ENCODE measurements at places on chromosomes 6 and 20.

DNA sequence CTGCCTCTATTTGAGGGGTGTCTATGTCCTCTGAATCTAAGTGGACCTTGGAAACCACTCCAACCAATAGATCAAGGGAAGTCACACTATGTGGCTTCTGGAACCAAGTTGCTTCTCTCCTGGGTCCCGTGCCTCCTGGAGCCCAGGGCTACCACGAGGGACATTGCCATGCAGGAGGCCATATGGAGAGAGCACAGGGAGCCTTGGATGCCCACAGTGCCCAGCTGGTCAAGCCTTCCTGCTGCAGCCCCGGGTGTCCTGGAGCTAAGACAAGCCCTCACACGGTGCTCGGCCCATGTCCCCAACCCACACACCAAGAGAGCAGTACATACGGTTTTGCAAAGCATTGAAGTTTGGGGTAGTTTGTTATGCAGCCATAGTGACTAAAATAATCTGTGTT is 231.6 kb downstream of the SYNDIG1 start:
- DNase-seq = no peak

DNA sequence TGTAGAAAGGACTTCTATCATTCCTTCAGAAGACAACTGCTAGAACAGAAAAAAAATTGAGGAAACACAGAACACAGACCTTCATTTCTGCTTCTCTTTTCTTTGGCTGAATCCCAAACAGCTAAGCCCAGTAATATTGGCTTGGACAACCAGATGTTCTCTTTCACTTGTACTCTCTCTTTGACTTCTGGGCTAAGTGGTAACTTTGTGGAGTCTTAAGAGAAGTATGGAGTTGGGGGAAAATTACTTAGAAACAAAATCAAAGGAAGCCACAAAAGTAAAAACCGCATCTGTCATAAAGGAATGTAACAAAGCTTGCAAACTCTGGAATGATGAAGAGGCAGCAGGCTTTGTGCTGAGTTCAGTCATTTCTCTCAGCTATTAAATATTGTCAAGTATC is 587.5 kb downstream of the CBLN4 start:
- no peak for DNase-seq

GRCh38 chr20:8073024-8073832 is 53.7 kb upstream of the TMX4 start:
- no peak for DNase-seq

- DNase-seq = no peak
These were observed 36.5 kb downstream of the CDH26 start for GRCh38 chr20:59994697-59995122.

DNA sequence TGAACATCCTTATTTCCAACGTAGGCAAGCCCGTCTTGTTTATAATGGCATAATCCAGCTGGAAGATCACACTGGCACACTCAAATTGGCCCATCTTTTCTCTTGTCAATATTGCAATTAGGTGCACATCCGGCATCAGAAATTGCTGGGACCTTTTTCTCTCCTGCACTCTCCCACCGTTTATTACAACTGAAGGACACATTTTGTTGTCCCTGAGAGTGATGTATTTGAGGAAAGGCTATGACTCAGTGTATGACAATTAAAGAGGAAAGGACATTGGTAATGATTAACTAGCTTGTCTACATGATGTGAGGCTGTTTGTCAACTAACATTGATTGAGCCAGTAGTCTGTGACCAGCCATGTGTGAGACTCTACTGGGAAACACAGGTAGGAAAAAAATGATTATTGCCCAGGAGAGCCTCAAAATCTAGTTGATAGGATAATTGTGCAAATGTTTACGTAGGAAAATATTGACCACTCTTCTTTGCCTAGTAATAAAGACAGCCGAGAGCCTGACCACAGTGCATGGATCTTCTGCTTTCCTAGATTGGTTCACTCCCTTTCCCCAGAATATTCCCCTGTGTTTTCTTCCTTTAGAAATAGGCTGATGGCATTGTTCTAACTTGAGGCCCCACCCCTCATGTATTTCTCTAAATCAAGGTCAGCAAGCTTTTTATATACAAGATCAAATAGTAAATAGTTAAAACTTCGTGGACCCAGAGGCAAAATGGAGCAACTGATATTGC is 230.0 kb upstream of the BTBD3 start:
- DNase-seq = no peak

- no peak for DNase-seq
These were observed 17.8 kb downstream of the NCOA7 start for GRCh38 chr6:125808591-125808990.

DNA sequence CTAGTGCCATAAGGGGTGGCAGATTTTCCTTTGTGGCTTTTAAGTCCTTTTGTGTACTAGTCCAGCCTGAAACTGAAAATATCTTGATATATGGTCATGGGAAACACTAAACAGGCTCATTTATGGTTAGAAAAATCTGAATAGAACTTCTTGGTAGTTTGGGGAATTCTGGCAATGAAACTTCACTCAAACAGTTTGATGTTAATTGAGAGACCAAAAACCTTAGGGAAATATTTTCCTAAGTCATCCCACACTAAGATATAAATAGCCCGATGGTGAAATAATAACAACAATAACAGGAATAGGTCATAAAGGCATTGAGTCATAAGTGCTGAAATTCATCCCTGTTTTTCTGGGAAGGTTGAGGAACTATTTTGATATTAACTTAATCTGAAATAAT is 146.2 kb upstream of the SMLR1 start:
- DNase-seq = no peak

DNA sequence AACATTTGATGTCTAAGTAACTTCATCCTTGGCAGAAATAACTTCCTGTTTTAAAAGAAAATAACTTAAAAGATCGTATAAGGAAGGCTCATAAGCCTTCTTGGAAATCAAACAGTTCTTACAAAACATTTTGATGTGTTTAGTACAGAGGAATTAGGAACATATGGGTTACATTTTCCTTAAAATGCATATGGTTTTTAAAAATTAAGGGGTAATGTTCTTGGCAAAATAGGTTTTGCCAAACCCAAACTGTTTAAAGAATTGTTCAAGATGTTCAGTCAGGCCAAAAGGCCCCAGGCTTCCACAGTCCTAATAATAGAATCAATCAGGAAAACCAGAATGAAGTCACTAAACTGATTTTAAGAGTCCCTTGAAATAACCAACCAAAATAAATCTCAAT is 142.7 kb upstream of the SLC35B3 start:
- no peak for DNase-seq

DNA sequence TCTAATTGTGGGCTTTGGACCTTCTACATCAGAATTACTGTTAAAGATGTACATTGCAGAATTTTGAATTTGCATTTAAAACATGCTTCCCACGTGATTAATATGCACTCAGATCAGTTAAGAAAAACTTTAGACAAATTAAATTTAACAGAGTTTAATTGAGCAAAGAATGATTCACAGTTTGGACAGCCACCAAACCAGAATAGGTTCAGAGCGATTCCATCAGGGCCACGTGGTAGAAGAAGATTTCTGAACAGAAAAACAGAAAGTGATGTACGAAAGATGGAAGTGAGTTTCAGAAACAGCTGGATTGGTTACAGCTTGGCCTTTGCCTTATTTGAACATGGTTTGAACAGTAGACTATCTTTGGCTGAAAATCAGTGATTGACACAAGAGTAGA is 704.2 kb upstream of the MAP3K7 start:
- no peak for DNase-seq

DNA sequence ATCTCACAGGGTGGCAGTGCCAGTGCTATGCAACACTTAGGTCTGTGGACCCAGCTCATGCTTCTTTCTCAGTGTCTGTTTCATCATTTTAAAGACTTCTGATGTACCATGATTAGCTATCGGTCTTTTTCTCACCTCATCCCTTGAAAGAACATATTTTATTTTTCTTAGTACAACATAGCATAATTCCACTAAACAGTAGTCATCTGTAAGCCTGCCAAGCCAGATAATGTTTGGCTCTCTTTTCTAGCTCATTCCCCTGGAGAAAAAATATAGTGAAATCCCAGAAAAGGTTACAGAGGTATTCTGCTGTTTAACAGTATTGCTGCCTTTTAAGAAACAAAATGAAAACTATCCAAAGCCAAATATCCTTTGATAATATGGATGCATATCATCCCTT is 177.0 kb upstream of the MMS22L start:
- DNase-seq = no peak

- no peak for DNase-seq
These were observed 448.6 kb downstream of the GJA1 start for GRCh38 chr6:121884091-121884490.

GRCh38 chr6:27295301-27296079 is 16.6 kb downstream of the POM121L2 start:
- DNase-seq = no peak

- DNase-seq = no peak
These were observed 285.9 kb downstream of the ALDH8A1 start for GRCh38 chr6:134663800-134664535.

- no peak for DNase-seq
These were observed 168.5 kb downstream of the SCP2D1 start for GRCh38 chr20:18981962-18982539.

GRCh38 chr6:113772961-113773360 is 84.2 kb upstream of the MARCKS start:
- DNase-seq = no peak

- no peak for DNase-seq
These were observed 185.3 kb downstream of the PKHD1 start for GRCh38 chr6:51901766-51902764.

GRCh38 chr6:143099647-143100046 is 39.0 kb downstream of the AIG1 start:
- no peak for DNase-seq

DNA sequence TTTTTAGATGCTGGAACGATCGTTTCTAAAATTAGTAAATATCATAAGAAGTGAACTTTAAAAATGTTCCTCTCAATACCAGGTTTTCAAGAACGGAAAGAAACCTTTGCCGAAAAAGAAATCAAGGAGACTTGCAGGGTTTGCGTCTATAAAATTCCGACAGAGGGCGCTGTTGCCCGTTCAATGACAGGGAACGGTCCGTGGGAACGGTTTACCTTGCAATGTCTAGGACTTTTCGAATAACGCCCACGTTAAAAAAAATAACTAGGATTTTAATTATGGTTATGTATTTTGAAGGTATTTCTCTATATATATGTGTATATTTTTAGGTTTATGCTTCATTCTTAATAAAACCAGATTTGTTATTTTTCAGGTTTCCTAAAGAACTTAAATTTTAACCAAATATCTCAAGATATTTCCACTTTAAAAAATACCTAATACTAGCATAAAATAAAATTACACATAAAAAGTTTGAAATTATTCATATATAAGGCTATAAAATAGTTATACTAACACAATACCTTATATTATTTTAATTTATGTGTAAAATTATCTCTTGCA is 2.5 kb upstream of the TFAP2B start:
- no peak for DNase-seq

DNA sequence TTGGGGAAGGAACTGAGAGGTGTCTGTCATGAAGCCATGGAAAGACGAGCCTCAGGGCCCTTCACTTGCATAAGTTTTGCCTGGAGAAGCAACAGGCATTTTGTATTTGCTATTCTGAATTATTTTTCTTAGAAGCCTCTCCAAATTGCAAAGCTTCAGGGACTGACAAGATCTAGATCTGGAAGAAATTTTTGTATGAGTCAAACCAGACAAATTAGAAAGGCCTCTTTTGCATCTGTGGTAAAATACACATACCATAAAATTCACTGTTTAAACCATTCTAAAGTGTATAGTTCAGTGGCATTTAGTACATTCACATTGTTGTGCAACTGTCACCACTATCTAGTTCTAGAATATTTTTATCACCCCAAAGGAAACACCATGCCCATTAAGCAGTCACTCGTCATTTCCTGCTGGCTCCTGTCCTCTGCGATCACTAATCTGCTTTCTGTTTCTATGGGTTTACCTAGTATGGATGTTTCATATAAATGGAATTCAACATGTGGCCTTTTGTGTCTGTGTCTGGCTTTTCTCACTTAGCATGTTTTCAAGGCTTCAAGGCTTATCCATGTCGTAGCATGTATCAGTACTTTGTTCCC is 269.1 kb downstream of the PHF3 start:
- no peak for DNase-seq

GRCh38 chr6:150685860-150686259 is 86.2 kb downstream of the PLEKHG1 start:
- DNase-seq = peak; percentile 8

- DNase-seq = no peak
These were observed 55.0 kb downstream of the COL12A1 start for GRCh38 chr6:75150685-75151412.

GRCh38 chr6:97947841-97948240 is 664.8 kb upstream of the MMS22L start:
- no peak for DNase-seq

GRCh38 chr6:27743787-27744186 is 168.4 kb downstream of the OR2B2 start:
- DNase-seq = no peak

GRCh38 chr6:89379281-89379680 is 26.8 kb upstream of the UBE2J1 start:
- no peak for DNase-seq

DNA sequence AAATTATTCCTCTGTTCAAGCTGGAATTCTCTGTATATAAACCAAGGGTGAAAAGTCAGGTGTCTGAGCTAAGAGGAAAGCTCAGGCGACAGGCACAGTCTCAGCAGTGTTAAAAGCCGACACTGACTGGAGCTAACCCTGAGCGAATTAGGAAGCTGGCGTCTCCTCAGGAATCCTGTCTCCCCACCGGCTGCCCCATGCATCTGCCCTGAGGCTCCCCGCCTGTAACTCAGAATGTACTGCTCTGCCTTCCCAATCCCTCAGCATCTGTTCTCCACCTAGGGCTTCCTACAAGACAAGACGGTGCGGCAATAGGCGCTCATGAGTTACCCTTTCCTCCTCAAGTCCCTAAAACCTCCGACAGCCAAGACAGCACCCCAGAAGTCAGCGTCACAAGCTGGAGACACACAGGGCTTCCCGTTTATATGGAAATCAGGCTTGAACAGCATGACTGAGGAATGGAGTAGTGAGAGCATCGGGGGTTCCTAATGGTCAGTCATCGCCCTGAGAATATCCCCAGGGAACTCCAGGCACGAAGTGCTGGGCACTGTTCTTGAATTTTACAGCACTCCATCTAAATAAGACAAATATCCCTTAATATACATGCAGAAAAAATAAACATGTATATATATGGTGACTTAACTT is 33.5 kb downstream of the WDR27 start:
- DNase-seq = no peak

GRCh38 chr6:83854001-83854501 is 891 bp downstream of the RIPPLY2 start:
- DNase-seq = no peak

DNA sequence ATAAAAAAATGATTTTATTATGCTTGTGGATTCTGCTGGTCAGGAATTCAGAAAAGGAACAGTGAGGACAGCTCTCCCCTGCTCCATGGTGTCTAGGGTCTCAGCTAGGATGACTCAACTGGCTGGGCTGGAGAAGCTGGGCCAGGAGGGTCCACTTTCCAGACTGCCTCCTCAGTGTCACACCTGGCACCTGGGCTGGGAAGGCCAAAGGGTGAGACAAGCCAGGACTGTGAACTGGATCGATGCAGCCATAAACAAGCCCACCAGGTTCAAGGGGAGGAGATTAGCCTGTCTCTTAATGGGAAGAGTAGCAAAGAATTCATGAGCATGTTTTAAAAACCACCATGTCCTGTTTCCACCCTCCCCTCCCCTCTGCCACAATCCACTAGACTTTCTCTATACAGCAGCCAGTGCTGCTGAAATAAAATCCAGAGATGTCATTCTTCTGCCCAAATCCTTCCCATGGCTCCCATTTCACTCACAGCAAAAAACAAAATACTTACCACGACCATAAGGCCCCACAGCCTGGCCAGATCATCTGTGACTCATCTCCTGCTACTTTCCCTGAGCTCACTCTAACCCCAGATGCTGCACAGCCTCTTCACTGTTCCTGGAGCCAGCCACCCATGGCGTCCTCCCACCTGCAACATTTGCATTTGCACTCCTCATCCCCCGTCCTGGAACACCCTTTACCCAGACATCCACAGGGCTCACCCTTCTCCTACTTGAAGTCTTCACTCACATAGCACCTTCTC is 13.8 kb downstream of the SPTLC3 start:
- no peak for DNase-seq
